ENCODE measurements at places on chromosomes 6 and 20. TPM values are rescaled to one million over a fixed set of nuclear protein-coding genes. Genes with fewer than 3 reads are reported as not detected.

FILIP1 gene
- total RNA-seq: 7.6 TPM

SDC4 gene
- 122 TPM for total RNA-seq

ADGRF1 gene
- total RNA-seq: 33.3 TPM

FLRT3 gene
- 57.6 TPM for total RNA-seq

MDFI gene
- total RNA-seq: 45.7 TPM

PPP1R3G gene
- total RNA-seq: 5.0 TPM

MUC21 gene
- total RNA-seq: not detected

OPRL1 gene
- 2.3 TPM for total RNA-seq

C6orf163 gene
- 6.2 TPM for total RNA-seq

CGAS gene
- total RNA-seq: 6.5 TPM

TPD52L1 gene
- total RNA-seq: 44.3 TPM

Measured in metanephros (tissue), 2 donors.